Neural progenitor cell (in vitro differentiated cells): ENCODE measurements at places on chromosomes 1 and 21.

DNA sequence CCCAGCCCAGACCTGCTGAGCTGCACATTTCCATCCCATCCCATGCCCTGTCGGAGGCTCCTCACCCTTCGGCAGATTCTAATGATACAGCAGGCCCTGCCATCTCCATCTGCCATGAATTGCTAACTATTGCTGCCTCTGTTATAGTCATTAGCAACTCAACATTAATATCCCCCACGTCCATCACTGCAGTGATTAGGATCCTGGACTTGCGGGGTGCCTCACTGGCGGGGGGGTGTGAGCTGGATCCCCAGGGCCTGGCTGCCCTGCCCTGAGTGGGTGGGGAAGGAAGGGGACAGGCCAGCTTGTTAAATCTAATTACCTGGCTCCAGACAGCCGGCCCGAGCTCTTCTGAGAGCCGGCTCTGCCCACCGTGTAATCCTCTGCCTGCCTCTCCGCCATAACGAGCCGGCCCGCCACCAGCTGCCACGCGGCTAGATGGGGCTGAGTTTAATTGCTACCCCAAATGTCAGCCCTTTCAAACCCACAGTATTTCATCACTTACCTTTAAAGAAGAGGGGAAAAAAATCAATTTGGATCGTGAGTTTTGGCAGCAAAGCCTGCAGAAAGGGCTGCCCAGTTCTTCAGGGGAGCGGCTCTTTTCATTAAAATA lies 227.3 kb upstream of the CSF3R start:
- peak; percentile 78 for DNase-seq

- DNase-seq, result no peak
Observed at GRCh38 chr1:220084460-220084859, 5.1 kb downstream of the BPNT1 start.

- no peak for DNase-seq
Observed at GRCh38 chr1:20830378-20830777, 43.3 kb upstream of the HP1BP3 start.

DNA sequence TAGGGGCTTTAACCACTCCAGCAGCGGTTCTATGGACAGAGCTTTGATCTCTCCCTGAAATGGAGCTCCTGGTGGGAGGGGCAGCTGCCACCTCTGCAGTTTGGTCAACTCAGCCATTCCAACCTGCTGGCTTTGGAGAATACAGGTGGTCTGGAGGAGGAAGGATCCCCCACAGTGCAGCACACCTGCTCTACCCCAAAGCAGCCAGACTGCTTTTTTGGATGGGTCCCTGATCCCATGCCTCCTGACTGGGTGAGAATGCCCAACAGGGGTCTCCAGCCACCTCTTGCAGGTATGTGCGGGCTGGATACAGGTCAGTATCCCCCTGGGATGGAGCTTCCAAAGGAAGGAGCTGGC lies 53.9 kb downstream of the TPTE start:
- no peak for DNase-seq

GRCh38 chr1:84691122-84691783 lies 992 bp upstream of the SSX2IP start:
- DNase-seq, result peak; percentile 13

DNA sequence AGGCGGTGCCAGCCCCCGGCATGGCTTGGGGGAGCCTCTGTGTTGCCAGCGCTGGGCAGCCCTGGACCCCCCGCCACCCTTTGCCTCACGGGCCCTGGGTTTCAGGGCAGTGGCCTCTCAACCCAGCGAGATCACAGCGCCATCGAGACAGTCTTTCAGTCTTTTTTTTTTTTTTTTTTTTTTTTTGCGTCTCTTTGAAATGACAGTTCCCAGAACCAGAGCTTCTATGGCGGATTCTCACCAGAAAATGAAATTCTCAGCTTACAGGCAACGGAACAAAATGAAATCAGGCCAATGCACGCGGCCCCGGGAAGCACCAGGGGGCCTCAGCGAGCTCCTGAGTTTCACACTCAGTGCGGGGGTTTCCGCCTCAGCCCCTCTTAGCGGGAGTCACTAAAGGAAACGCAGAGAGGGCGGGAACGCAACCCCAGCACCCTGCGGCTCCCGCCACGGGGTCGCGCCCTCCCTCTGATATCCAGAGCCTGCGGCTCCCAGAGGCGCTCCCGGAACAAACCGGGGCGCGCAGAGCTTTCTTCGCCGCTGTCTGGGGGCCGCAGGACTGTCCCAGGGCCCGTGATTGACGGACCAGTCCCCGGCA lies 8.0 kb upstream of the COL6A1 start:
- DNase-seq, result peak; percentile 85
